Stimulated activated CD8-positive, alpha-beta memory T cell treated with anti-CD3 and anti-CD28 coated beads, Interleukin-2, amount 100 ng/mL, for 1 hour (primary cell): ENCODE measurements at places on chromosomes 12 and 14.

- DNase-seq: no peak
These were observed 71.3 kb downstream of the PHLDA1 start for GRCh38 chr12:75960086-75960910.

- DNase-seq: no peak
These were observed 171.4 kb downstream of the CRADD start for GRCh38 chr12:93848523-93849101.

DNA sequence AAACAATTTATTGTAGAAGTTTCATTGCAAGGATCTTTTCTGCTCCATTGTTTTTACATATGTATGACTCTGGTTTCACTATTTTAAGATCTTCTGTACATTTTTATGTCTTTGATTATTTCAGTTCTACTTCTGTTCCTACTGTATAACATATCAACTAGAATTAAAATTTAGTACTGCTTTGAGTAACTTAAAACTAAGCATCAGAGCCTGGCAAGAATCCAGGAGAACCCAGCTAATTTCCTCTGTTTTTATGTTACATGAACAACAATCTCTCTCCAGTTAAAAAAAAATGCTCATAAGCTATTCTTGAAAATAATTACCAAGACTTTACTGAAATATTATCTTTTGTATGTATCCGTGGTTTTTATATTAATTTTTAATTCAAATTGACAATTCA is 370.7 kb downstream of the TMTC2 start:
- no peak for DNase-seq

- DNase-seq: no peak
These were observed 45.4 kb downstream of the ATG14 start for GRCh38 chr14:55366271-55366670.

DNA sequence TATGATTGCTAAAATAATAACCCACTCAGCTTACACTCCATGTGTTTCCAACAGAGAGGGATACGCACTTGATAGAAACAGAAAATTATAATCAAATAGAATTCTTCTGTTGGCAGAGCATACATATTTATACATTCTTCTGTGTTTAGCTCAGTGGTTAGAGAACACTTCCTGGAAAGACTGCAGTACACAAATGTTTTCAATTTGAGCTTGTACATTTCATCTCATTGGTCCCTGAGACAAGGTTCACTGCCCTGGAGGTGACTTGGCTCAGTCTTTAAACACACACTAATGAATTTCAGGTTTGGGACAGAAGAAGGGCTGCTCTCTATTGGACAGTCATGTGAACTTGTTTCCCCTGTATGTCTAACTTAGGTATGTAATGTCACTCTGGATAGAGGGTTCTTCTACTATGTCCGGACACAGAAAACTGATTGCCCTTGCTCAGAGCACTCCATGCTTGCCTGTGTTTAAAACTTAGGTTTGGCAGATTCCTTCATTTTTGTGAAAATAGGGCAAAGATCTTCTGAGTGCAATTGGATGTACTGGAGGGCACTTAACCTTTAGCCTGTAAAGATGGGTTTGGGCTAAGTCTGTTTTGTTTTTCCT is 22.9 kb downstream of the PROX2 start:
- no peak for DNase-seq

DNA sequence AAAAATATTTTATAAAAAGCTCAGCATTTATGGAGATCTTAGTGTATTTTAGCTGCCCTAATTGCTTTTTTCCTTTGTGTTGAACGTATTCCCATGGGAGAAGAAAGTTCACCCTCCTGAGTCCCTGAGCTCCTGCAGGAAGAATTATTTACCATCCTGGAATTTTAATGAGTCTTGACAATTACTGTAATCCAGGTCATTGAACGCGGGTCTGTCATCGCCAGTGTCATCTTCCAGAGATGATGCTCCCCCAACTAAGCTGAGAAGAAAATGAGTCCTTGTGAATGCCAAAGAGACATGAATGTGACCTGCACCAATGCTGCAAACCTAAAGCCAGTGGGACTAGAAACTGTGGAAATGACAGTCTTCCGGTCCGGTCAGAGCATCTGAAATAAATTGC is 129.5 kb downstream of the FBXL14 start:
- no peak for DNase-seq

DNA sequence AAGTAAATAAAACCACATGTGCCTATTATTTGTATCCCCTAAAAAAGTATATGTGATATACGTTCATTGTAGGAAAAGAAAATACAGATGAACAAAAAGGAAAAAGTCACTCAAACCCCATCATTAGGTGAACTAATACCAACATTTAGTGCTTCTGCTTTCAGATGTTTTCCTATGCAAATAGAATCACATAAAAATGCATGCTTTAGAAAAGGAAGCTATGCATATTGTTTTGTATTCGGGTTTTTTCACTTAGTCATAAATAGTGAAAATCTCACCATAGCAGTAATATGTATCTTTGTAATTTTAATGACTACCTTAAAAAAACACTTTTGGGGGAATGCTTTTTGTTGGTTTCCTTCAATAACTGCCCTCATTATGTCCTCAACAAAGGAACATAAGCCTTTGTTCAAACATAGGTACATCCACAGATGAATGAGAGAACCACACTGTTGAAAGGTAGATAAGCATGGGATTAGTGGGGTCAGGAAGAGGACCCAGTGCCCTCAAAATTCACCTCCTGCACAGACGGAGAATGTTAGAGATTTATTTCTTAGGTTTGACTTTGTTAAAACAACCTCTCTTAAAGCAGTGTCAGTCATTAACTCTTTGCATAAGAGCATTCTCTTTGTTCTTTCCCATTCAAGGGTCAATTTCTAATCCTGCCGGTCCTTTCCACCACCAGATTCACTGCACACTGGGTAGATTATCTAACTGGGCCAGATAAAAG is 6.5 kb downstream of the AMDHD1 start:
- no peak for DNase-seq

- DNase-seq: no peak
These were observed 26.4 kb downstream of the BBOF1 start for GRCh38 chr14:74045522-74045921.

DNA sequence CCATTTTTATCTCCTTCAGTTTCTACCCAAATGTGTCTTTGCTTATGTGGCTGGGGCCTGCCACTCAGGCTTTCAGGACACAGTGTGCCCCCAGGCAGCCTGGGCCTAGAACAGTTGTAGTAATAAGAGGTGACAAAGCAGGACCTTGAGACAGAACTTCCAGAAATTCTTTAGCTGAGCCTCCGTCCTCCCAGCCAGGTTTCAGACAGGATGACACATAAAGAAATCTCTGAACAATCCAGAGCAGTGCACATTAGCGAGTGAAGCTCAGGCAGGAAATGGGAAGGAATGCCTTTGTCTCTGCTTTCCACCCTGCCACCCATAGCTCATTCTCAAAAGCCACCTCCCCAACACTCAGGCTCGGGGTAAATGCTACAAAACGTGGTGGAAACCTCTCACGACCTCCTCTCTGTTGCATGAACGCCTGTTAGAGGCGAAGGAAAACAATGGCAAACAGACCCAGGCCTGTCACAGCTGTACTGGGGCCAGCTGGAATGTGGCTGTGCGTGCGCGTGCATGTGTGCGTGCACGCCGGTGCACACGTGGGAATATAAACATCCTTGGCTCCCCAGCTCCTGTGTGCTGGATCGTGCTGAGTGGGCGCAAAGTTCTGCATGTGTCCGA is 286.7 kb downstream of the ZFP36L1 start:
- no peak for DNase-seq

DNA sequence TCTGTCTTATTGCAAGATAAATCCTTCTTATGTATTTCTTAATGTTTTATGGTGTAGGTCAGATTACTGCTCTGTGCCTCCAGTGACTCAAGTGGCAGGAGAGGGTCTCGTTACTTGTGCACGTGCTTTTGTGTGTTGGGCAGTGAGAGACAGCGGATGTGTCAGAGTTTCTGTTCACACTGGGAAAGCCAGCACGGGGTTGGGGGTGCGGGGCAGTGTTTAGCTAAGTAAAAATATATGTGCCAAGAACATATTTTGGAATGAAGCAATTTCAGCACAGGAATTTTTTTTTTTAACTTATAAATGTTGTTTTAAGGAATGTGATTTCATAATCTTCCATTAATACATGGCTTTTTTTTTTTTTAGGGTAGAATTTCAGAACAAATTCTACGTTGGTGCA is 4.5 kb upstream of the DNAH10 start:
- no peak for DNase-seq

DNA sequence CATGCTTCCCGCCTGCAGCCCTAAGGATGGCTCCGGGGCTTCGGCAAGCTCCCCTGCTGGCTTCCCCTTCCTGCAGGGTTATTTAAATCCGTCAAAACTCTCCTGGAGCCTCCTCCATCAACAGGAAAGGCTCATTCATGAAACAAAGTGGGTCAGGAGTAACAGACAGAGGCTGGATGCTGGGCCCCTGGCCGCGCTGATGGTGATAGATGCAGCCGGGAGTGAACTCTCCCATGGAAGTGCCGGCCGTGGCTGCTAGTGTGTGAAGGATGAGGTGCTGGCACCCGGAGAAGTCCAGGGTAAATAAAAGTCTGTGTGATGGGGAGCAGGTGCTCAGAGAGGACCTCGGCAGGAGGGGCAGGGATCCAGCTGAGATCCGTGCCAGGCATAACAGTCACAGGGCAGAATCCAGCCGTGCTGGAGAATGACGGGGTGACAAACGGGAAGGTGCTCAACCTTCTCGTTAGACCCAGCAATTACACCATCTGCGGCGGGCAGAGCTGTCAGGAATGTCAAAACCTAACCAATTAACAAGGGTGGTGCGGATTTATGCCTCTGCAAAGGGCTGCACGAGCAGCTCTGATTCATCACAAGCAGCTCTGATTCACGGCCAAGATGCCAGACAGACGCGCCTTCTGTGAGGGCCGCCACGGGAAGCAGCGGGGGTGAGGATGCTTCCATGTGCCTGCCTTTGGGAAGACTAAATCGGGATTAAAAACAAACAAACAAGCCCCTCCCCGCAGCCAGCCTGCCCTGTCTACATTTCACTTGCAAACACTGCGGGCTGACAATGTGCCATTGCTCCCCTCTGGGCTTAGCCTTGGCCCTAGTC is 55.6 kb downstream of the SYNE3 start:
- DNase-seq: no peak

GRCh38 chr12:120677765-120678473 is 9.0 kb upstream of the MLEC start:
- no peak for DNase-seq

DNA sequence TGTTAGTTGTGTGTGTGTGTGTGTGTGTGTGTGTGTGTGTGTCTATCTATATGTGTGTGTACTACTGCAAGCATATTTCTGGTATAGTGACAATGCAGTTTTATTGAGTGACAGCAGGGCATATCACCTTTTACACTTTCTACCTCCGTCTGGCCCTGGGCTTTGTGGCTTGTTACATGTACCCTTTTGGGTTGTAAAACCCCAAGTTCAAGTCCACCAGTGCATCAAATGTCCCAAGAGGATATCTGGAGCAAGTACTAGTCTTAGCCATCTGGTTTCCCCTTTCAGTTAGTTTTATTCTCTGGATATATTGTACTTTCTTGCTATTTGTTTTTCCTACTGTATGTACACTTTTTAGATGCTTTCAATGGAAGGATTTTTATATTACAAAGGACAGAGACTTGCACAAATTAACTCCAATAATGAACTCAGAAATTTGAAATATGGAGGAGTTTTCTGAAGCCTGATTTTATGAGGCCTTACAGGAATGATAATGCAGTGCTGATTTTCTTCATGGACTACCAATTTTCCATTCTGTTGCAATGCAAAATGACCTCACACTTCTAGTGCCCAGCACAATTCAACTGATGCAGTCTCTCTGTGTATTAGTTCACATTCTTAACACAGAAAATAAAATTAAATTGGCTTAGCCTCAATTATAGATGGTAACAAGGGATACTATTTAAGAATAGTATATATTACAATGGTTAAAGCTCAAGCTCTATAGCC is 29.1 kb downstream of the SLC16A7 start:
- no peak for DNase-seq

- DNase-seq: no peak
These were observed 100.7 kb downstream of the ITPR2 start for GRCh38 chr12:26732005-26732908.

DNA sequence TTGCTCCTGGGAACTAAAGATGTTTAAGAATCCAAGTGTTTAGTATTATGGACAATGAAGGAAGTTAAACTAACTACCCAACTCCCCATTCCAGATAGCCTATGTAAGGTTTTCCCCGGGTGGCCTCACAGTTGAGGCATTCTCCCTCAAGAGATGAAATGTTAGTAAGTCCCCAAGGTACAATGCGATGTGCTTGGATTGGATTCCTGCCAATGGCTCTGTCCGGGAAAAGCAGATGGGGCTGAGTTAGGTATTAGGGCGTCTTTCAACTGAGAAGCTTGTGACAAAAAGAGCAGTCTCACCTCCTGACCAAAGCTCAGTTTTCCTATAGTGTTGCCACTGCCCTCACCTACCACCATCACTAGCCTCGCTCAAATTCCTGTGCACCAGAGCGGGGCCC is 64.8 kb upstream of the E2F7 start:
- DNase-seq: no peak

GRCh38 chr12:128474916-128475315 is 207.9 kb downstream of the TMEM132C start:
- DNase-seq: no peak

DNA sequence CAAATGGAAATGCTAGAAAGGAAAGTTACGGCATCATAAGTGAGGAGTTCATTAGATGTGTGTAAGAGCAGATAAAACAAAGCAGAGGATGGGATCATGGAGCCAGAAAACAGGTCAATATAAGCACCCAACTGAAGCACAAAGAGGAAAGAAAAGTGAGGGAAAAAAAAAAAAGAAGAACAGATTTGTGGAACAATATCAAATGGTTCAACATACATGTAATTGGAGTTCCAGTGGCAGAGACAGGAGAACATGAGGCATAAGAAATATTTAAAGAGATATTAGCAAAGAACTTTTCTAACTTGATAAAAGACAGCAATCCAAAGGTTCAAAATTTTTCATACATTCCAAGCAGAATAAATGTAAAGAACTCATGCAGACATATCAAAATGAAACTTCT is 54.1 kb downstream of the SPTSSA start:
- no peak for DNase-seq

DNA sequence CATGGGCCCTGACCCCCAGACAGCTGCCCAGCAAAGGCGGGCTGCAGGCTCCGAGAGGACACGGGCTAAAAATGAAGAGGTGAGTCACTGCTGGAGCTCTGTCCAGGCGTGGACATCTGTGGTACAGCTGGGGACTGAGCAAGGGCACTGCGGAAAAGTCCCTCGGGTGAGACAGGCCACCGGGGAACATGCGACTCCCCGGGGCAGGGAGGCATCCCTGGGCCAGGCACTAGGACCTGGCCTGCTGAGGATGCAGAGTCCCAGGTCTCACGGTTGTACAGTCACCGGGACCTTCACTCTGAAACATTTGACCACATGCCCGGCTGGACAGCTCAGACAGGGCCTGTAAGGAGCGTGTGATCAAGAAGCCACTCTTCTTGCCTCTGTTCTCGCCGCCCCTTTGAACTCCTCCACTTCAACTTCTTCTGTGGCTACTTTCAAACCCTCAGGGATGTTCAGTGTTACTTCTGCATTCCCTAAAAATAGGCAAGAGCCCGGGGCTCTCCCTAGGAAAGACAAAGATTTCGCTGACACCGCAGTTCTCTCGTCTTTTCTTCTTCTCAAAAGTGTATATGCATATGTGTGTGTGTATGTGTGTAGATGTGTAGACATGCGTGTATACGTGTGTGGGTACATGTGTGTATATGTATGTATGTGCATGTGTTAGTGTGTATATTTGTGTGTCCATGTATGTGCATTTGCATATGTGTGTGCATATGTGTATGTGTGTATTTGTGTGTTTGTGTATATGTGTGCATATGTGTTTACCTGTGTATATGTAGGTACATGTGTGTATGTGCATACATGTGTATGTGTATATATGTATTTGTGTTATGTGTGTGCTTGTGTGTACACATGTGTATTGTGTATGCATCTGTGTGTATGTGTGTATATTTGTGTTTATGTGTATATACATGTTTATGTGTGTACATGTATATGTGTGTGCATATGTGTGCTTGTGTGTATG is 5.0 kb upstream of the RFLNA start:
- DNase-seq: no peak
